Cardiac fibroblast (primary cell): ENCODE measurements at places on chromosomes 11 and 22.

- no peak for DNase-seq
Observed at GRCh38 chr11:26860895-26861294, 133.0 kb upstream of the FIBIN start.

DNA sequence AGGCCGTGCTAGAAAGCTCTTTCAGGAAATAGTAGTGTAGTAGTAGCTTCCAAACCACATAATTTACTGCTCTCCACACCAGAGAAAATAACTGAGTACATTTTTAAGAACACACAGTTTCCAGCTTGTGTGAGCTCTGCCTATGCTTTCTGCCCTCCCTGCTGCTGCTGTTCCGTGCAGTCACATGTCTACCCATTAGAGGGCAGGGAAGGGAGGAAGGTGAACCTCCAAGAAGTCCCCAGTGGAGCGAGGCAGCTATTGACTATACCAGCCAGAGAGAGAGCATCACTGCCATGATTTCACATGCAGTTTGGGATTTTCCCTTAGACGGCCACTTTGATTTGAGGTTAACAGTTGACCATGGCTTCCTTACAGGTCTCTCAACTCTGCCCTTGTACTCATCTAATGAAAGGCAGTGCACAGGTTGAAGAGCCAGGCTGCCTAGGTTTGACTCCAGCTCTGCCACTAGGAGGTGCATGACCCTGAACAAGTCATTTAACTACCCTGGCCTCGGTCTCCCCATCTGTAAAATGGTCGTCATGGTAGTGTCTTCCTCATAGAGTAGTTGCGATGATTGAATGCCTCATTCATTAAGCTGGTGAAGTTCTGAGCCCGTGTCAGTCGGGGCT is 19.7 kb upstream of the CTTN start:
- DNase-seq, result no peak

- DNase-seq, result no peak
Observed at GRCh38 chr11:134536219-134536618, 124.2 kb upstream of the B3GAT1 start.

- peak; percentile 40 for DNase-seq
Observed at GRCh38 chr11:47348859-47349258, 3.6 kb downstream of the MYBPC3 start.

- DNase-seq, result no peak
Observed at GRCh38 chr22:39234867-39235687, 9.7 kb downstream of the PDGFB start.

- DNase-seq, result peak; percentile 36
Observed at GRCh38 chr11:75513250-75513649, 12.5 kb downstream of the GDPD5 start.

- no peak for DNase-seq
Observed at GRCh38 chr11:110935018-110935640, 222.9 kb upstream of the ARHGAP20 start.
